Right renal cortex interstitium (tissue), 3 donors: ENCODE measurements at places on chromosomes 7 and 10. TPM values are rescaled to one million over a fixed set of nuclear protein-coding genes. Genes with fewer than 3 reads are reported as not detected.

GRCh38 chr7:6628045-6628444 is 9.1 kb upstream of the ZNF316 start:
- DNase-seq = no peak

GRCh38 chr10:20105931-20106330 is 289.7 kb downstream of the PLXDC2 start:
- DNase-seq = no peak

GRCh38 chr10:52378124-52378523 is 64.0 kb downstream of the DKK1 start:
- no peak for DNase-seq

Gene SPAG6
- polyA plus RNA-seq = 0.75 TPM

Gene PDE1C
- 3.3 TPM for polyA plus RNA-seq
